ENCODE measurements at places on chromosomes 2 and 18.

GRCh38 chr2:23452853-23453420, 68.0 kb downstream of the KLHL29 start:
- DNase-seq = peak; percentile 61

- no peak for DNase-seq
Measured at GRCh38 chr2:72863046-72863445, 24.2 kb upstream of the SPR start.

GRCh38 chr2:31070339-31071125, 67.7 kb downstream of the GALNT14 start:
- no peak for DNase-seq

DNA sequence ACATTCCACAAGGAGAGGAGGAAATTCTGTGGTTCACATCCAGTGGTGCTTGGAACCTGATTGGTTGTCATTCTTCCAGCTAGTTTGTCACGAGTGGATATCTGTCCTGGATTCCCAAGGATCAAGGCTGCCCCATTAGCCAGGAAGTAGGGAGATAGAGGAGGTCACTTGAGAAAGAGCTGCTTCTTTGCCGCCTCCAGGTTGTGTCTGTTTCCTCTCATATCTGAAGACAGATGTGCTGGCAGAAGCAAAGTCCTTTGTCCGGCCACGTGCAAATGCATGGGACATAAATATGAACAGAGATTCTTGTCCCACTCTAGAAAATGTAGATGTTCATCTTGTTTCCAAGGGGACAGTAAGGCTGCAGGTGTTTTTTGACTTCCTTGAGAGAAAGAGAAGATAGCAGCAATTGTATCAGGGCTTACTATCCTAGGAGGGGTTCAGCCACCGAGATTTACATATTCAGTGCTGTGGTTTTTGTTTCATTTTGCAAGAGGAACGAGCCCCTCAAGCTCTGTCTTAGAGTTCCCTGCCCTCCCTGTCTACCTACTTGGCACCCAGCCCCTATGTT, 174.4 kb downstream of the RPIA start:
- DNase-seq = no peak

DNA sequence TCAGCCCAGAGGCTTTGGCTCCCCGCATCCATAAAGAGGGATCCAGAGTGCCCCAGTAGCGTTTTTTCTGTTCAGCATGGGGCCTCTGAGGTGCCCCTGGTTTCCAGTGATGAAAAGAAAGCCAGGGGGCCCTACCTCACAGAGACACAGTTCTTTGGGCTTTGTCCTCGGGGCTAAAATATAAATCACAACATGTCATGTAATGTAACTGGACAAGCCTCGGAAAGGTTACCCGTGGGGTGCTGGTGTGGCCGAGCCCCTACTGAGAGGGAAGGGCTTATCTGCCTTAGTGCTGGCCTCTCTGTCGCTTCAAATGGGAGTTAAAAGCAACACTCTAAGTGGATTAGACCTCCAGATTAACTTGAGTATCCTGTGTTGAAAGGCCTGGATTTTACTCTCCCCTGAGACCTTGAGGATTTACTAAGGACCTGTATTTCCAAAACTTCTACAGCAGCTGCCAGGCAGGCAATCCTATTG, 251.6 kb upstream of the APCDD1 start:
- no peak for DNase-seq

DNA sequence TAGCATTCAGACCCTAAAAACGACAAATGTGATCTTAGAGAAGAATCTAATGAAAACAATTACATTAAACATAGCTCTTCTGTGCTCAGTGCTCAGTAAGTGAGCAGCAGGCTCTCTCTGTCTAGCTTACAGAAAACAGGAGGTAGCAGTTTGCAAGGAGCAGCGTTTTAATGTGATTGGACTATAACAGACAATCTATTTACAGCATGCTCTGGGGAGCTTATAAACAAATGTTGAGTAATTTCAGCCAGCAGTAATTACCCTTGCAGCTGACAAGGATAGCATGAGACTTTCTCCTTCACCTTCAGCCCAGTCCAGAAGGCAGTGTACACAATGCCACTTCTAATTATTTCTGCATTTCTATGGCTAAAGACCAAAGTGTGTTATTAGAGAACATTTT, 270.4 kb downstream of the FIGN start:
- no peak for DNase-seq

DNA sequence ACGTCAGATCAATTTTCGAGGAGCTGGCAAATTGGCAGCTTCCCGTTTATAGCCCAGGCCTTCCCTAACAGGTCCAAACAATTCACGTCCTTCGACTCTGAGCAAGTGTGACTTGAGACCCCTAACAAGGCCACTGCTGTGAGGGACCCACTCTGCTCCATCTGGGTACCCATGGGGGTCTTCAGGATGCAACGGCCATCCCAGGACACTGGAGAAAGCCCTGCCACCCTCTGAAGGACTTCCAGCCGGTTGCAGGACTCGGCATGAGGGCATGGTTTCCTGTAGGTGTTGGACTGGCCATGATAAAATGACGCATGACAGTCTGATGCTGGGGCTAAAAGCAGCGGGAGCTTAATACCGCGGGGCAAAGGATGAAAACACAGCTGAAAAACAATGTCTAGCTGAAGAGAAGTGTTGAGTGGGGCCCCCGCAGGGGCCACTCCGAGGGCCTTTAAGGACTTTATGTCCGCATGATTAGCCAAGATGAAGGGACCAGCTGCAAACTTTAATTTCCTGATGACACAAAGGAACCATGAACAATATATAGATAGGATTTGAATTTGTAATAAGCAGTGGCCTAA, 113.3 kb upstream of the ZNF521 start:
- DNase-seq = no peak

DNA sequence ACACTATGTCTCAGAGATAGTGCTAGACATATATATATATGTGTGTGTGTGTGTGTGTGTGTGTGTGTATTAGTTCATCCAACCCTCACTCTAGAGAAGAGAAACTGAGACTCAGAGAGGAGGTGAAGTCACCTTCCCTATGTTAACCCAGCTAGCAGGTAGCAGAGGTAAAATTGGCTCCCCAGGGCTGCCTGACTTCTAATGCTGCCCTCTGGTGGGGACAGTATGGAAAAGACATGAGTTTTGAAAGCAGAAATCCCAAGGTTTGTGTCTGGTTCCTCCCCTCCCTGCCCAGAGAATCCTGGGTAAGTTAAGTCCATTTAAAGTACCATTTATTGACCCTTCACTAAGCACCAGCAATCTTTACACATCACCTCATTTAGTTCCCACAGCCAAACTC, 137.7 kb downstream of the THNSL2 start:
- peak; percentile 39 for DNase-seq

DNA sequence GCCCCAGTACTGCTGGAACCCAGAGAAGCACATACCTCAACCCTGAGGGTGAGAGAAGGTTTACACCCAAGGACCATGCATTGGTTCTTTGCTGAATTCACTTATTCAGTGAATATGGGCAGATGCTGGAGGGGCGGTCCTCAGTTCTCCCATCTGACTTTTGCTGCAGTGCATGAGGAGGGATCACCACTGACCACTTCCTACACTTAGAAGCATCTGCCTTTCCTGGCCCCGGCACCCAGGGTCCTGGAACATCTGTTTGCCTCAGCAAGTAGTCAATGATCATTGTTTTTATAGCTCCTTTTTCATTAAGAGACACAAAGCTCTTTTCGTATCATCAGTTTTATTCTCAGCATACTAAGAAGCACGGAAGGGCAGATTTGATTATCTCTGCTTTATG, 211.4 kb downstream of the SH3RF3 start:
- DNase-seq = no peak

DNA sequence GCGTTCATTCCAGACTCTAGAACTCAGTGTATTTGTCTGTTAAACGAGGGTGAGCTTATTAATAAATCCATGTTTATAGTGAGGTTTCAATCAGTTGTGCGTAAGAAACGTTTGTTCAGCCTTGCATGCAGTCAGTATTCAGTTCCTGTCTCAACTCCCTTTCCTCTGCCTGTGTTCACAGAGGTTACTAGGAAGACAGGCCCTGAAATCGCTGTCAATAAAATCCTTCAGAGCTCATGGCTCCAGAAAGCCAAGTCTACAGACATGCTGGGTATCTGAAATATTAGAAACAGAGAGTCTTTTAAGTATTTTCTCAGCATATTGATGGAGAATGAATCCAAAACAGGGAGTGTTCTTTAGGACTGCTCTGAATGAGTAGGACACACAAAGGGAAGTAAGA, 75.4 kb downstream of the KLF7 start:
- DNase-seq = no peak

DNA sequence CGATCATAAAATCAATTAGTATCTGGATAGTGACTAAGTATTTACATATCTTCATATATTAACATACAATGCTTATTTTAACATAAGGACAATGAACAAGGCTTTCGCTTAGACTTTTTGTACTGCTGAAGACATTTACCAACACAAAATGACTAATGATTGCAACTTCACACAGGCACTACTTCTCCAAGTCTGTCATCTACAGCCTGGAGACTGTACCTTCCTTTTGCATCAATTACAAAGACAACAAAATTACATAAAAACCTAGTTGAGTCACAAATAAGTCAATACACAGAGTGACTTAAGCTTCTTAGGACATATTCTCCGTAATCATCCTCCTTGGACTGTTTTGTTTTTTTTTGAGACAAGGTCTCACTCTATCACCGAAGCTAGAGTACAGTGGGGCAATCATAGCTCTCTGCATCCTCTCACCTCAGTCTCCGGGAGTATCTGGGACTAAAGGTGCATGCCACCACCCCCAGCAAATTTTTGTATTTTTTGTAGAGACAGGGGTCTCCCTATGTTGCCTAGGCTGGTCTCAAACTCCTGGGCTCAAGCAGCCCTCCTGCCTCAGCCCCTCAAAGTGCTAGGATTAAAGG, 15.9 kb downstream of the PUM2 start:
- no peak for DNase-seq

DNA sequence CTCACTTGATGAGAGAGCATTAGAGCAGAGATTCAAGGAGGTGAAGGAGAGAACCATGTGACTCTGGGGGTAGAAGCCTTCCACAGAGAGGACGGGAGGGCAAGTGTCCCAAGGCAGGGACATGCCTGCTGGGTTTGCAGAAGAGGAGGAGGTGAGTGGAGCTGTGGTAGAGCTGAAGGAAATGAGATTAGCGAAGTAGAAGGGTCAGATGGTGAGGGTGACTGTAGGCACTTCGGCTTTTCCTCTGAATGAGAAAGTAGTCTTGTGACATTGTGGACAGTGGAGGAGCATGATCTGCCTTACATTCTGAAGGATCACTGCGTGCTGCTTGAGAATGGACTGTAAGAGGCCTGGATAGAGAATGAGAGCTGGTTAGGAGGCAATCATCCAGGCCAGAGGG, 126.0 kb downstream of the NXPH2 start:
- DNase-seq = no peak

DNA sequence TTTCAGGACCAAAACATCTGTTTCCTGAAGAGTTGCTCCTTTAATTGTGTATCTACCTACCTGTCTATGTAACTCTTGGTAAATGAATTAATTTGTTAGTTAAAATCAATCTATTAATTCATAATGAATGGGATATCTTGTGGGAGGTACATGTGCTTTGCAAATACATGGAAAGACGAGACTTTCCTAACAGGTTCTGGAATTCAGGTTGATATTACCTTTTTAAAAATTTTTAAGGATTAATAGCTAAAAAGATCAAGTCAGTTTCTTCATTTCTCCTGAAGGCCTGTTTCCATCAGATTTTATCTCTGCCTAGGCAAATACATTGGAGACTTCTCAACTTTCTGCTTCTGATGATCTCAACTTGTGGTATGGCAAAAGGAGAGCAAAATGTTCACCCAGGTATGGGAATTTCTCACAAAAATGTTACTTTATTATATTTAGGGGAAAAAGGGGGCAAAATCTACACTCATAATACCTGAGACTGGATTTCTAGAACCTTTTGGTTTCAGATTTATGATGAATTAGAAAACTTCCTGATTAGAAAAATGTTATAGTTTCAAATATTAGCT, 7.4 kb downstream of the TFPI start:
- no peak for DNase-seq

DNA sequence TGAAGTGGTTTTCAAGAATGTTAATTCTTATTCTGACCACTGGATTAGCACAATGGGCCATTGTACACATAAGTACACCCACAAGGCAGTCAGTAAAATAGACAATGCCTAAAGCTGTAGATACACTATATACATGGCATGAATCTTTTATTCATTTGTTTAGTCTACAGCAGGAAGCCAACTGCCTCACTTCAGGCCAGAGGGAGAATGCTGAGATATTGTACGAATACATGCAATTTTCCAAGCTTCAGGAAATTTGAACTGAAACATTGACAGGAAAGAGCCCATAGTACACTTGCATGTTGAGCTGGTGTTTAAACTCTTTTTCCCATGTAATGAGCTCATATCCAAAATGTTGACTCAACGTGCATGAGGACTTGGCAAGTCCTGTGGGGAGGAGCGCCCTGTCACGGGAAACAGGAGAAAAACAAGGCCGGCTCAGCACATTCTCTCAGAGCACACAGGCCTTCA, 111.6 kb upstream of the CYP1B1 start:
- DNase-seq = no peak

- no peak for DNase-seq
Measured at GRCh38 chr2:60512641-60513040, 40.8 kb downstream of the BCL11A start.

Measured in activated naive CD4-positive, alpha-beta T cell treated with anti-CD3 and anti-CD28 coated beads, Interleukin-2, amount 10 ng/mL, durations not matched to agents 7 days and 5 days (primary cell).